Stimulated activated naive CD8-positive, alpha-beta T cell treated with anti-CD3 and anti-CD28 coated beads, Interleukin-15, Interleukin-2, amounts not matched to agents 100 U/mL and 50 U/mL, for 24 hours (primary cell): ENCODE measurements at places on chromosomes 5 and 9.

DNA sequence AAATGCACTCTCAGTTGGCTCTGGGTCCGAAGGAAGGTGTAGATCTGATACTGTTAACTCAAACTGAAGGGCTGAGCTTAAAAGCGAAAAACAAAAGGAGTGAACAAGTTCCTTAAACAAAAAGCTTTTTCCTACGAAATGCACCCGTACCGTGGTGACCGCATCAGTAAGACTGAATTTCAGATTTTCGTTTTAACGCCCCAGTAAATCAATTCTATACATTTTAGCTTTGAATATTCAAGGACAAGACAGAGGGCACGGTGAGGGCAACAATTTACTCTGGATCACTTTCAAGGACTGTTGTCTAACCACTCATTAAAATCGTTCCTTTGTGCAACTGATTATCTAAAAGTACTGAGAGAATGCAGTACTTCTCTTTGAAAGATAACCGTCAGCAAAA is 1.9 kb downstream of the HOMER1 start:
- no peak for DNase-seq

DNA sequence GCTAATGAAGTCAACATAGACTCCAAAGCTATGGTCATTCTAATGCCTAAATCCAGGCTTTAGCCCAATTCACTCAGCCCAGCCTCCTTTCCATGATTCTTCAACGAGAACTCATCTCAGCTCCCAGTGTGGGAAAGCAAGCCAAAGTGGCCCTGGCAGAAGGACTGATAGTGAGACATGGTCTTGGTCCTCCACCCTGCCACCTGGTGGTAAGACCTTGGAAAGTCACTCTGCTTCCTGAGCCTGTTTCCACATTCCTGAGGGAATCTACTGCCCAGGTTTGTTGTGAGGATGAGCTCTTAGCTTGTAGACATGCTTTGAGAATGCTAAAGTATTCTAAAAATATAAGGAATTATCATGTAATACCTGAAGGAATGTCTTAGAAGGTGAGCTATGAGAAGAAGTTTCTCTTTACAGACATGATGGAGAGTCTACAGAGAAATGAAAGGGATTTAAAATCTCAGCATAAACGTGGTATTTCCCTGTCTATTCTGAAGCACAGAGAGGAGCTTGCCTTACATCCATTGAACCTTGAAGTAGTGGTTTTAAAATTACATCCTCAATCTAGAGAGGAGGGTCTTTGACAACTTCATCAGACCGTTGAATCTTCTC is 173.5 kb downstream of the TRIM32 start:
- DNase-seq: peak; percentile 34

DNA sequence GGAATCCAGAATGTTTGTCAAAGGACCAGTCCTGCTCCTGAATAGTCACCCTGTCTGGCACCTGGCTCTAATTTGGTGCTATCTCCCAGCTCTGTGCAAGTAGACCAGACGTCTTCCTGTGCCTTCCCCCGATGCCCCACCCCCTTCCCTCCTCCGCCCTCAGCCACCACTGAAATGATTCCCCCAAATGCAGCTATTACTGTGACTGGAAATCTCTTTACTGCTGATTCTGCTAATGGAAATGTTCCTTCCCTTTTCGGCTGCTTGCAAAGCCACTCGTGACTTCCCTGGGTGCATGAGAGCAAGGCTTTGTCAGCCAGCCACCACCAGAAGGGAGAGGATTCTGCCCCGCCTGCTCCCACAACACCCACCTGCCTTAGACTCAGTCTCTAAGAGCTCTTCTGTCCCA is 11.4 kb downstream of the ASTN2 start:
- DNase-seq: no peak

GRCh38 chr9:3516667-3517330 is 9.0 kb downstream of the RFX3 start:
- DNase-seq: no peak

- no peak for DNase-seq
These were observed 16.1 kb downstream of the AP3S1 start for GRCh38 chr5:115857626-115858349.

GRCh38 chr9:113397203-113397631 is 3.9 kb downstream of the ALAD start:
- no peak for DNase-seq

- no peak for DNase-seq
These were observed 154.4 kb upstream of the COX7C start for GRCh38 chr5:86463339-86463738.

DNA sequence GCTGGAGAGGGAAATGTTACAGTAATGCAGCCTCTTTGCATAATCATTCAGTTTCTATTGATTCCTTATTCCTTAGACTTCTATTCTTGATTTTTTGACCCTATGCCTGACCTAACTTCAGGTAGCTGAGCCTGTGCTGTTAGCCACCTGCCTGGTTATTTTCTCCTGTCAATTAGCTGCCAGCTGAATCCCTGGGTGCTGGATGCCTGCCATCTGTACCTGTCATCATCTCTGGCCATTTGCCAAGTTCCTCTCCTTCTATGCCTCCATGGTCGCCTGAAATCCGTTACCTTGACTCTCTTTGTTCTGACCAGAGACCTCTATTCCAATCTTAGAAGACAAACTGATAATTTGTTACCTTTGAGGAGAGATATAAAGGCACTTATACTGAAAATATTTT is 178.3 kb downstream of the CAVIN4 start:
- DNase-seq: no peak

GRCh38 chr5:52981507-52981906 is 7.6 kb upstream of the ITGA2 start:
- no peak for DNase-seq

DNA sequence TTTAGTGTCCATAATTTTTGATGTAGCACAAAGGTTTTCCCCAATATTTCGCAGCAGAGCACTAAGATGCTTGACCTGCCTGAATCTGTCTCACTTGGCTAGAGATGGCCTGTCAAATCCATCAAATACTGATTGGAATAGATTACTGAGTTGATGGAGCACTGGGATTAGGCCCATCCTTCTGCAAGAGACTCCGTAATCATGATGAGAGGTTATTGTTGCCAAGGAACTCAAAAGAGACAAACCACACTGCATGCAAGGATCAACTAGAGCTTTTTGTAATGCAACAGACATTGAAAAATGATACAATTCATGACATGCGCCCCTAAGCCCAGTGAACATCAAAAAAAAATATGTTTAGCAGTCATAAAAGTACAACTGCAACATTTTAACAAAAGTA is 585.3 kb upstream of the GRAMD2B start:
- no peak for DNase-seq
